ENCODE measurements at places on chromosomes 5 and 9.

DNA sequence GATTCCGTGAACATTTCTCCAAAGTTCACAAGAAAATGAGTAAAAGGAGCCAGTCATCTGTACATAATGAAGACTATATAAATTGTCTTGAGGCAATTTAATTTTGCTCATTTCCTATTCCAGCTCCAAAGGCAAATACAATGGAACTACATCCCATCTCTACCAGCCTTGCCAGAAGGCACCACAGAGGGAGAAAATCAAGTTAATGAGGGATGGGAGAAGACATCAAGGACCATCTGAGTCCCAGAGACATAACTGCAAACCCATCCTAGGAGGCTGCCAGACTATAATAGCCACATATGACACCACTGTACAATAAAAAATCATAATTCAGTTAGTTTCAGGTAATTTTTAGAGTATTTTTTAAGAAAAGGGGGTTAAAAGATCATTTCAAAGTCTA, 136.3 kb upstream of the RGMB start:
- no peak for DNase-seq

DNA sequence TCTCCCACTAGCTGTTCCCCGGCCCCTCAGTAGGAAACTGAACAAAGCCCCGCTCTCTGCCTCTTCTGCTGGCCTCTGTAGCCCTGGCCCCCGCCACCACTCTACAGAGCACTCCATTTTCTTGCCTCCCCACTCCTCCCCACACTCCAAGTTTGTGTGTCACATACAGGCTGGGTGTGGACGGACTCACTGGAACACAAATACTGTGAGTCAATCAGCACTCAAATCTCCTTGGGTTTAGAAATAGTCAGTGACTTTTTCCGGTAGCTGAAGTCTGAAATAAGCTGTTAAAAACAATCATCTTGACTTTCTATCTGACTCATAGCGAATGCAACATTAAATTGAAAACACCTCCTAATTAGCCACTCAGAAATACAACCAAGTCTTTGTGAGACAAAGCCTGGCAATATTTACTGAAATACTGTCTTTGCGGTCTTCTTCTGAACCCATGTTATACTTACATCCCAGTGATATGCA, 122.5 kb downstream of the LHFPL2 start:
- no peak for DNase-seq

- no peak for DNase-seq
Observed at GRCh38 chr5:23318960-23319359, 188.4 kb upstream of the PRDM9 start.

GRCh38 chr9:93902051-93902779, 52.9 kb downstream of the BARX1 start:
- DNase-seq: no peak

GRCh38 chr9:20614602-20615216, 7.6 kb downstream of the MLLT3 start:
- DNase-seq: no peak

GRCh38 chr9:11821306-11821975, 871.7 kb upstream of the TYRP1 start:
- DNase-seq: no peak

DNA sequence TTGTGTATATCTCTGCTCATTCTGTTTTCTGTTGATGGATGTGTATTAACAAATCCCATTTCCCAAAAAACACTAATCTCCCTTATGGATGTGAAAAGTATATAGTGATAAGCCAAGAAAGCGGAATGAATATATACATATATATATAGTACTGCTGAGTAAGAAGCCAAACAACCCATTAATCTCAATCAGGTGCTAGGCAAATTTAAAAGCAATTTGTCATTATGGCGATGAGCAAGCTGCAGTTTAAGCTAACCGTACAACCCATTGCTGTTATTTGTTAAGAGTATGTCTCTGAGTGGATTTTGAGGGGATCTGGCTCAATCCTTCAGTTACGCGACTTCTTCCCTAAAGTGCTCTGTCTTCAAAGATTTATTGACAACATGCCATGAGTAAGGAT, 640.4 kb upstream of the ARRDC3 start:
- no peak for DNase-seq

DNA sequence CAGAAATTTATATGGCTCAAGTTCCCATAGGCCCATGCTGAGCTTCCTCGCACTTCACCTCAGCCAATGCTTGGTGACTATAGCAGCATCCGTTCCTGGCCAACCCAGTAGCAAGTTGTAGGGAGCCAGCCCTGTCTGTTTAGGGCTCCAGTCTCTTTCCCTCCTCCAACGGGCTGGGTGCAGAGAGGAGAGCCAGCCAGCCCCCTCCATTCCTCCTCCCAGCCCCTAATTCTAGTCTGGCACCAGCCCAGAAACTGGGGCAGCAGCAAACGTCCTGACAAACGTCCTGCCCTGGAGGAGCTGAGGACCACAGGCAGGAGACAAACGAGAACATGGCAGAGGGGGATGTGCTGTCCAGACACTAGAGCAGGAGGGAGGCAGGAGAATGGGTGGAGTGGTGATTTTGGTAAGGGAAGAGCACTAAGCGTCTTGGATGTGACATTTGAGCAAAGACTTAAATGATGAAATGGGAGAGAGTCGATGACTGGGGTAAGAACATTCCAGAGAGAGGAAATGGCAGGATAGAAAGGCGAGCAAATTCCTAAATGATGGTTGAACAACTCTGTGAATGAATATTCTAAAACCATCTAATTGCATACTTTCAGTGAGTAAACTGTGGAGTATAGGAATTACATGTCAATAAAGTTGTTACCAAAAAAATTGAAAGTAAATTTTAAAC, 222.5 kb upstream of the DAPK1 start:
- no peak for DNase-seq

- DNase-seq: no peak
Observed at GRCh38 chr5:171692107-171692506, 93.5 kb upstream of the SMIM23 start.

GRCh38 chr5:169960659-169961058, 19.6 kb downstream of the INSYN2B start:
- no peak for DNase-seq

GRCh38 chr9:122382901-122383850, 12.4 kb downstream of the PTGS1 start:
- no peak for DNase-seq

DNA sequence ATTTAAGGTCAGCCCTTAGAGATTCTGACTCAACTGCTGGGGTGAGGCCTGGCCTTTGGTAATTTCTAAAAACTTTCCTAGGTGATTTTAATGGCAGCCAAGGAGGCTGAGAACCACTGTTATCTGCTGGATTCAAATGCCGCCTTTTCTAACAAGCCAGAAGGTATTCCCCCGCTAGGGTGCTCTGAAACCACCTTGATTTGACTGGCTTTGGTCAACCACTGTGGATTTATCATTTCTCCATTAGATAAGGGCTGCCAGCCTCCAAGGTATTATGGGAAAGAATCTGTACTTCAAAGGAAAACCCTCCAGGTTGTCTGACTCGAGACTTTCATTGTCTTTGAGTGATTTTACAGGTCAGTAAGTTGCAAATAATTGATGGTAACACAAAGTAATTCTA, 4.3 kb downstream of the ANXA6 start:
- no peak for DNase-seq

DNA sequence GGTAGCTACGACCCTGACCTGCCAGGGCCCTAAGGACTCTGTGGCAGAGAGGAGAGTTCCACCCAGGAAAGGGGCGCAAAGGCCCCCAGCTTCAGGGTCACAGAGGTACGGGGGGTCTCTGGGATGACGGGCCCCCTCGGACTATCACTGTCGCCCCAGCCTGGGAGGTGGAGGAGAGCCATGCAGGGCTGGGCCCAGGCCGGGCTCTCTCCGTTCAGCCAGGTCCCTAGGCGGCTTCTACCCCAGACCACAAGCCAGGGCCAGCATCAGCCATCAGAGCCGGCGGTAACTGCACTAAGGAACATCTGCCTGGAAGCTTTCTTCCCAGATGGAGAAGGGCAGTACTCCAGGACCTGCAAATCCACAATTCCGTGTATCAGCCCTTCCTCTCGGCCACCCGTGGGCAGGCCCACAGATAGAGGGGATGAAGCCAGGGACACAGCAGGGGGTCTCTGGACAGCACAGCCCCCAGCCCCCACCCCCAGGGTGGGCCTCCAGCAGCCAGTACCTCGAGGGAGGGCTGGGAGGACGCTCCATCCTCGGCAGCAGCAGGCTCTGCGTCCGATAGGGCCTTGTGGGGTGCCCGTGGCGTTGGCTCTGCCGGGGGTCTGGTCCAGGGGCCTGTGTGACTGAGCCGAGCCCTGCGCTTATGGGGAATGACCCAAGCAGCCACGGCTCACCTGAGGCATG, 38.4 kb downstream of the NACC2 start:
- no peak for DNase-seq

- no peak for DNase-seq
Observed at GRCh38 chr5:40441733-40442132, 238.0 kb upstream of the PTGER4 start.

- no peak for DNase-seq
Observed at GRCh38 chr5:44885903-44886302, 77.2 kb downstream of the MRPS30 start.

GRCh38 chr5:175214152-175214551, 229.8 kb downstream of the DRD1 start:
- DNase-seq: no peak

DNA sequence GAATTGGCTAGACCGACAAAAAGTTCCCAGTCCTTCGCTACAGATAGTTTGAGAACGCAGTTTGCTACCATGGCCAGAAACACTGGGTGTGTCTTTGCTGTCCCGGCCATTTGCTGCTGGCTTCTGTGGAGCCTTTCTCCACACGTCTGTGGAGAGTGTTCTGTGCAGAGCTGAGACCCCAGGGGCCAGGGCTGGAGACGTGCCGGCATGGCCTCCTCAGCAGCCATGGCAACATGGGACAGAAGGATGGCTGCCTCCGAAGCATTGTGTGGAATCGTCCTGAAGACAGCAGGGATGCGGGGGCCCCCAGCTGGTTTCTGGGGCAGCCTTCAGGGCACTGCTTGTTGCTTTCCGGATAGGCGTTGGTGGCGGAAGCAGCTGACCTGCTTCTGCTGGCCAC, 142.8 kb downstream of the GADD45G start:
- DNase-seq: no peak

- peak; percentile 78 for DNase-seq
Observed at GRCh38 chr9:10268531-10269485, 344.0 kb downstream of the PTPRD start.

DNA sequence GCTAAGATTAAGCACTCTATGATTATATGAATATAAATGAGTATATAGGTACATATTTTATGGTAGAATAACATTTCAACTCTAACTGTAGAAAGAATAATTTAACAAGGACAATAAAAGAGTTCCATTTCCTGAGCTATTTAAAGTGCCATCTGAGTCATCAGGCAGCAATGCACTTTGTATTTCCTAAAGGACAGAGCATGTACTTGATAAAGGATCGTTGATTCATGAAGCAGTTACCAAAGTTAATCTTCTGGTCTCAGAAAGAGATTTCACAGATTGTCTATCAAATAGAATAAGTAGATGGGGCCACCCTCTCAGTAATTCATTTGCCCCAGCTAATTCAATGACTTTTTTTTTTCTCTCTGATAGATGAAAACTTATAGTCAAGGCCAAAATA, 747.8 kb downstream of the CDH18 start:
- DNase-seq: no peak

GRCh38 chr5:169263591-169263990, 37.3 kb downstream of the SLIT3 start:
- DNase-seq: no peak
